Fibroblast of the aortic adventitia (primary cell): ENCODE measurements at places on chromosomes 5 and 9.

DNA sequence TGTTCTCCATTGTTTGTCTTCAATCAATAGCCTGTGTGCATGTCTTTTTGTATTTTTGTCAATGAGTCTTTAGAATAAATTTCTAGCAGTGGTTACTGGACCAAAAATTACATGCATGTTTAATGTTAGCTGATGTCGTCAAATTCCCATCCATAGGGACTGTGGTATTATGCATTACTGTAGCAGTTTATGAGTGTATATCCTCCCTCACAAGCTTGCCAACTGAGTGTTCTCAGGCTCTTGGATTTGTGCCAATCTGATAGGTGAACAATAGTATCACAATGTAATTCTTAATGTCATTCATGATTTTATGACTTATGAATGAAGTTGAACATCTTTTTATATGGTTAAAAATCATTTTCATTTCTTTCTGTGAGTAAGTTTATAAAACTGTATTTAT, 13.0 kb downstream of the SNX24 start:
- peak; percentile 69 for DNase-seq

DNA sequence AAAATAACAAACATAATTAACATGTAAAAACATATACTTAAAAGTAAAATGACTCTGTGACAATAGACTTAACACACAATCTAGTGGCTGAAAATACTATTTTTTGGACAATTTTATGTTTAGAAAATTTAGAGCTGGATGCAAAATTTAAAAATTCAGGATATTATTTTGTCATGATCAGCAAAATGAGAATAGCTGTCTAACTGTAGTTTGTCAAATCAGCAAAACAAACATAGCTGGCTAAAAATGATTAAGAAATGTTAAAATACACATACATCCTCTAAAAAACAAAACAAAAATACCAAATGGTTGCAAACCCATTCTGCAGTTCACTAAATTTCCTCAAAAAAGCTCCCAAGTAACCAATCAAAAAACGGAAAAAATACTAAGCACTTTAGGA, 18.6 kb downstream of the C9orf72 start:
- no peak for DNase-seq

- no peak for DNase-seq
These were observed 35.8 kb upstream of the MAMDC2 start for GRCh38 chr9:70007831-70008230.

DNA sequence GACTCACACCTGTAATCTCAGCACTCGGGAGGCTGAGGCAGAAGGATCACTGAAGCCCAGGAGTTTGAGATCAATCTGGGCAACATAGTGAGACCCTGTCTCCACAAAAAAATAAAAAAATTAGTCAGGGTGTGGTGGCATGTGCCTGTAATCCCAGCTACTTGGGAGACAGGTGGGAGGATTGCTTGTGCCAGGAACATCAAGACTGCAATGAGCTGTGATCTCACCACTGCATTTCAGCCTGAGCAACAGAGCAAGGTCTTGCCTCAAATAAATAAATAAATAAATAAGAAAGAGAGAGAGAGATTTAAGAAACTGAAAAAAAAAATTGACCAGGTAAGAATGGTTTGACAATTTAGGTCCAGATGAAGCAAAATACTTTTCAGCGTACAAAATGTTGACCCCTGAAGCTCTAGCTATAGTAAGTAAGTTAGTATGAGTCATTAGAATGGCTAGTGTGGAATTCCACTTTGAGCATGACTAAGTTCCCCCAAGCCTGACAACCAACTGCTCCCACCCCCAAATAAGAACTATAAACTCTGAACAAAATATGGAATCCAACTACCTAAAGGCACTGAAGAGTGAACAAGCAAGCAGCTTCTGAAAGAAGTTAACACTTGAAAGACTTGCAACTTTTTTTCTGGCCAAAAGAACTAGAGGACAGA, 217.8 kb upstream of the TLE4 start:
- no peak for DNase-seq

GRCh38 chr5:80860924-80861613, 99.1 kb upstream of the RASGRF2 start:
- DNase-seq: peak; percentile 64

DNA sequence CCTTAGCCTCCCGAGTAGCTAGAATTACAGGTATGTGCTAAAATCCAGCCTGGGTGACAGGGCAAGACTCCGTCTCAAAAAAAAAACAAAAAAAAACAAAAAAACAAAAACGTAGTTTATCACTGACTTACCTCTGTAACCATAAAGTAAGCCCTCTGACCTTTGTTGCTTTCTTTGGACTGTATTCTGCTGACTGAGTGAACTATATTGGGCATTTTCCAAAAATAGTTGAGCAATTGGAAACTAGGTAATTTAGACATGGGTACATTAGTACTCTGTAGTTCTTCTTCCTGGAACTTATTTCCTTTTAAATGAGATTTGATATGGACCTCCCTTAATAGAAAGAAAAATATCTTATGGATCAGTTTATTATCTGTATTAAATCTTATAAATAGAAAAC, 66.6 kb downstream of the ANKHD1 start:
- DNase-seq: peak; percentile 26

DNA sequence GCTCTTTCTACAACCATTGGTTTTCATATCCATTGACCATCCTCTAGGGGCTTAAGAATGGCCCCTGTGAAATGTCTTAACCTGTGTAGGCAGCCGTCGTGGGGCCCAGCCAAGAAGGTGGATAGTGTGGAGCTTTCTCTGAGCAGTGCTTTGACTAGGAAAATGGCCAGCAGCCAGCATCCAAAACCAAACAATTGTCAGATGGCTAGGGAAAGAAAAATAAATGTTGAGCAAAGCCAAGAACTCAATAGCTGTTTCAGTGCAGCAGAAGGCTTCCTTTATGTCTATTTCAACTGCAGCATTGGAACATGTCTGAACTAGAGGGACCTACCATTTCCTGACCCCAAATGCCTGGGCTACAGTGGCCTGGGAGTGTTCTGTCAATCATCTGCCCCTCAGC, 374.9 kb downstream of the TLE4 start:
- peak; percentile 18 for DNase-seq

DNA sequence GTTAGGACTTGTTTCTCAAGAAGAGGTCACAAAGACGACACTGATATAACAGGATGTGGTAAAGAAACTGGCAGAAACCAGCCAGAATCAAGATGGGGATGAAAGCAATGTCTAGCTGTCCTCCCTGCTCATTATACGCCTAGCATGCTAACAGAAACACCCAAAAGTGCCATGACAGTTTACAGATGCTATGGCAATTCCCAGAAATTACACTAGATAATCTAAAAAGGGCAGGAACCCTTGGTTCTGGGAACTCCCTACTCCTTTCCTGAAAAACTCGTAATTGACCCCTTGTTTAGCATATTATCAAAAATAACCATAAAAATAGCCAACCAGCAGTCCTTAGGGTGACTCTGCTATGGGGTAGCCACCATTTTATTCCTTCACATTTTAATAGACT, 10.9 kb upstream of the MRPS30 start:
- DNase-seq: no peak

GRCh38 chr9:103985077-103985476, 109.0 kb upstream of the SMC2 start:
- DNase-seq: no peak

DNA sequence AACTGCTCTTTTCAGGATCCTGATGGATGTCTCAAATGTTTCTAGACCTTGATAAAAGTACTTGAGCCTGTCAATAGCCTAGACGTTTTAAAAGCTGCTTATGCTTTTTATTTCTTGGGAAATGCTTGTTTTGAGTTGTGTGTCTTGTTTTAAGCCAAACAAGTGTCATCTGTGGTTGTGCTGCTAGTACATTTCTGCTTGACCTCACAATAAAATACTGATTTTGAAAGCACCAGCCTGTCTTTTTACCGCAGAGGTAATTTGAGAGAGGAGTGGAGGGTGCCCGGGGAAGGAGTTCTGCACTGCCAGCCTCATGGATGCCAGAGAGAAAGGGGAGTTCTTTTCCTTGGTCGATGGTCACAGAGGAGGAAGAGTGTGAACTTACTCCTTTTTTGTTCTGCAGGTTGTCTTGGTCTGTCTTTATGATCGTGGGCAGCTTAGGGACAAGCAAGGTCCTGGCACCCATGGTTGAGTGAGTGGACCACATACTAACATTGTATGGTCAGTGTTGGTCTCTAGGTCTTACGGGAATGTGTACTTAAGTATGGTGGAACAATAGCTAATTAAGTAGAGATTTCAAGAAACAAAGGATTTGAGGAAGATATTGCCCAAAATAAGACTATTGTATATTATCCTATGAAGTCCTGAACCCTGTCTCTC, 61.0 kb downstream of the TRIO start:
- no peak for DNase-seq
